ENCODE measurements at places on chromosomes 4 and X. TPM values are rescaled to one million over a fixed set of nuclear protein-coding genes. Genes with fewer than 3 reads are reported as not detected.
A peak's percentile ranks its signal among the peaks of the same experiment; 100 is the strongest.

The MGST2 gene
- 9.9 TPM for total RNA-seq

The CC2D2A gene
- 31.5 TPM for total RNA-seq

DNA sequence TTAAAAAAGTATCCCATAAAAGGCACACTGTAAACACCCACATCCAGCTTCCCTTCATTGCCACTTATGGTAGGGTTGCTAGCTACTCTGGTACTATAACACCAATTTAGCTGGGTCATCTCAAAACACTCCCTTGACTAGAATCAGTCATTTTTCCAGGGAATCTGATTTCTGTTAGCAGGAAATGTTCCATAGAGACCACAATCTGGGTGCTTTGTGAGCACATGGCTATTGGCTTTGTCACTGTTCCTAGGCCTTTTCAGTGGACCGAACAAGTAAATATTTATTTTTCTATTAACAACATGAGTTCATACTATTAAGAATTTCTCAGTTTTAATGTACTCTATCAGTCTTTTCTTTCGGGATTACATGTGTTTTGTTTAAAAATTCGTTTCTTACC, 404.7 kb upstream of the GNPDA2 start:
- DNase-seq, result no peak

- no peak for DNase-seq
Observed at GRCh38 chr4:87388901-87389300, 2.1 kb downstream of the HSD17B11 start.

DNA sequence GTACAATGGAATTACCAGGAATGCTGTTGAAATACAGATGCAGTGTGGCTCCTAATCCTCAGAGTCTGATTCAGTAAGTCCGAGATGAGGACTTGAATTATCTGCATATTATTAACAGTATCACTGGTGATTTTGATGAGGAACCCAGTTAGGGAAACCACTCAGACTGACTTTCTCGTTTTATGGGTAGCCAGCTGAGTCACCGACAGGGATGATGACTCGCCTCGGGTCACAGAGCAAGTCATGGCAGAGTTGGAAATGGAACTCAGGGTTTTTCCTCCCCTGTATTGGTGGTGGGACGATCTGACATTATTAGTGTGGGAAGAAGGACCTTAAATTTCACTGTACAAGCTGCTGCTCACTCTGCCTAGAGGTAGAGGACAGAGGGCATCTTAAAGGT, 51.3 kb downstream of the RTL9 start:
- peak; percentile 54 for DNase-seq

- no peak for DNase-seq
Observed at GRCh38 chr4:18388039-18388438, 366.5 kb upstream of the LCORL start.
